ENCODE measurements at places on chromosomes 1 and 21. TPM values are rescaled to one million over a fixed set of nuclear protein-coding genes. Genes with fewer than 3 reads are reported as not detected.

DCAF6 gene
- 16.5 TPM for total RNA-seq

CRNN gene
- not detected for total RNA-seq

KRTAP10-4 gene
- not detected for total RNA-seq

SPATA21 gene
- total RNA-seq: not detected

RIMKLA gene
- 5.8 TPM for total RNA-seq

ZNF593OS gene
- total RNA-seq: not detected

VAV3 gene
- total RNA-seq: 10.4 TPM

HENMT1 gene
- 5.6 TPM for total RNA-seq

GJB5 gene
- total RNA-seq: 0.71 TPM

FAM229A gene
- total RNA-seq: 4.1 TPM

PSRC1 gene
- 67.3 TPM for total RNA-seq

CCDC27 gene
- not detected for total RNA-seq

MIXL1 gene
- 1.5 TPM for total RNA-seq

CD53 gene
- total RNA-seq: 0.56 TPM

LAD1 gene
- total RNA-seq: 30.5 TPM

ARMH1 gene
- total RNA-seq: 0.63 TPM

TAS1R1 gene
- 0.13 TPM for total RNA-seq

IL24 gene
- total RNA-seq: not detected

ILDR2 gene
- 1.5 TPM for total RNA-seq

DPH2 gene
- total RNA-seq: 64.9 TPM

CCT3 gene
- total RNA-seq: 480 TPM

FMO3 gene
- total RNA-seq: not detected

ROR1 gene
- 73.6 TPM for total RNA-seq

FALEC gene
- not detected for total RNA-seq

LCK gene
- total RNA-seq: 75.3 TPM
